ENCODE measurements at places on chromosomes 16 and 17. TPM values are rescaled to one million over a fixed set of nuclear protein-coding genes. Genes with fewer than 3 reads are reported as not detected.

Gene KRTAP4-1
- not detected for total RNA-seq

Gene PLEKHH3
- total RNA-seq = 20.5 TPM

Gene SPATA22
- total RNA-seq = not detected

Gene MPP3
- total RNA-seq = 2.1 TPM

Gene AGRP
- 1.9 TPM for total RNA-seq

Gene TMEM235
- not detected for total RNA-seq
